ENCODE measurements at places on chromosomes 11 and 22.

DNA sequence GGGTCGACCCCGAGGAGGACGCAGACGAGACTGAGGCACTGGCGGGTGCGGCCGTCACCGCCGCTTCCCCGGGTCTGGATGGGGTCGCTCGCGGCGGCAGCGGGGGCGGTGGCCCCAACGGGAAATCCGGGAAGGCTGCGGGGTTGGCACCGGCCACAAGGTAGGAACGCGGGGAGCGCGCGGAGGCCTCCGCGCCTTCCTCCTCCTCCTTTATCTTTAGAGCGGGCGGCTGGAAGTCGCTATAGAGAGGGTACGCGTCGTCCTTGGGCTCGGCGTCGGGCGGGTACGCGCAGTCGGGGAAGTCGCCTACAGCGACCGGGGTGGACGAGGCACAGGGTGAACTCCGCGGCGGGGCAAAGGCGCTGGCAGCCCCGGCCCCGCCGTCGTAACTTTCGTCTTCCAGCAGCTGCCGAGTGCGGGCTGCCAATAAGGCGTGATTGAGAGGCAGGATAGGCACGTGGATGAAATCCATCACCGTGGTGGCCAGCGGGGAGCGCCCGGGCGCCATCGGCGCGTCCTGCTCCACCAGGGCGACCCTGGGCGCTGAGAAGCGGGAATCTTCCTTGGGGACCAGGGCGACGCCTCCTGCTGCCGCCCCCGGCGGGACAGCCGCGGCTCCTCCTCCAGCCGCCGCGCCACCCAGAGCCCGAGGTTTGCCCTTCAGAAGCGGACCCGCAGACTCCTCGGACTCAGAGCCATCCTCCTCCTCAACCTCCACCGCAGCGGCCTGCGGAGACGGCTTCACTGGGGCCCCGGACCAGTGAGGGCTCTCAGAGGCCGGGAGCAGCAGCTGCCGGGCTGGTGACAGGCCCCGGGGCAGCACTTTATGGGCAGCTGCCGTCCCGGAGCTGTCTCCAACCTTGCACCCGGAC, 1.7 kb downstream of the PGR start:
- DNase-seq = no peak

DNA sequence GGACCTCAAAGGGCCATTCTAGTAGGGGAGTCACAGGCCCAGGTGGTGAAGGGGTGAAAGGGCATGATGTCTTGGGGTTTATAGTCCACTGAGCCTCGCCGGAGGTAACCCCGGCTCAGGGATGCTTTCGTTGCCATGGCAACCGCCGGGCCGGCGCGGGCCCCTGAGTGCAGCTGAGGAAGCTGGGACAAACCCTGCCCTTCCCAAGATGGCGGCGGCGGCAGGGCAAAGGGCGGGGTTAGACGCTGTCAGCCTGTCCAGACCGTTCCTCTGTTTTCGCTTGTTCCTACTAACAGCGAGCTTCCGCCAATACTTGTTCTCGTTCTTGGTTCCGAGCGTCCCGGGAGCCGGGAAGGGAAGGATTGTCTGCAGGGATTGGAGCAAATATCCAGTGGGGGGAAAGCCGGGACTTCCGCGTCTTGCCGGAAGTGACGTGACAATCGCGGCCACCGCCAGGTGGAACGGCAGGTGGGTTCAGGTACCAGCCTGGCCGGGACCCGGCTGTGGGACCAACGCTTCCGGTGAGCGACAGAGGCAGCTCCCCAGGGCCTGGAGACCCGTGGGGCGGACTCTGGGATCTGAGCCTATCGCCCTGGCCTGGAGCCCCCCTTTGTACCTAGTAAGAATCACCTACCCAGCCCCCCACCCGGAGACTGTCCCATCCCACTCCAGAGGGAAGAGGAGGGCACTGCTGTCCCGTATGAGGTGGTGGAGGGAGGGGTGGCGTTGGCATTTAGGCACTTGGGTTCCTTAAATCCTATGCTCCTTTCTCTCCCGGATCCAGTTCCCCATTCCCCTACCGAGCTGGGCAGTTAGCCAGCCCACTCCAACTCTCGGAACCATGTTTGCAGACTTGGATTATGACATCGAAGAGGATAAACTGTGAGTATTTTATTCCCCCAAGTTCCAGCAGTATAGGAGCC, at the start of gene PICK1:
TSS of gene PICK1 (plus strand) at position 436 of the 923 bp plus-strand sequence. CDS start at position 842, 406 bp downstream.
- peak; percentile 75 for DNase-seq

DNA sequence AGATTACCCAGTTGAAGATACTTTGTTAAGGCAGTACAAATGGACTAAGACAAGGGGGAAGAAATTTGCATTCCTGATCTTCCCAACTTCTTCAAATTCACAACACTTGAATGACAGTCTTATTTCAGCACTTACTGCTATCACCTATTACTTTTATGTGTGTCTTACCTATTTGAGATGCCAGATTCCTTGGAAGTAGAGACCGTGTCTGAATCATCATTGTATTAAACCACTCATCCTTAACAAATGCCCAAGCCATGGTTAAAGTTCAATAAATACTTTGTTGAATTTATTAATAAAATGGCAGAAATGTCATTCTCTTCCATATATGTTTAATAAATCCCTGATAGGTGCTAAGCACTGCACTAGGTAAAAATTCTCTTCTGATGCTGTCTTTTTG, 18.3 kb downstream of the SC5D start:
- no peak for DNase-seq

DNA sequence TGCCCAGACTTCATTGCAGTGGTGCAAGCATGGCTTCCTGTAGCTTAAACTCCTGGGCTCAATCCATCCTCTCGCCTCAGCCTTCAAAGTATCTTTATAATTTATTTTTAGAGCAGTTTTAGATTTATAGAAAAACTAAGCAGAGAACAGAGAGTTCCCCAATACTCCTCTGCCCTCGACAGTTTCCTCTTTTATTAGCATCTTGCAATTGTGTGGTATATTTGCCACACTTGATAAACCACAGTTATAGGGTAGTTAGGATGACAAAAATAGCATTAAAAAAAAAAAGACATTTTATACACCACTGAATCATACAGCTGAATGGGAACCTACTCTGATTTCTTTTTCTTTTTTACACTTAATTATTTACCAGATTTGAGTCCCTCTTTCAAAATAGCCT, 31.2 kb downstream of the MS4A2 start:
- no peak for DNase-seq

Data from NCI-H1048 (cell line).